ENCODE measurements at places on chromosomes 1 and 21. TPM values are rescaled to one million over a fixed set of nuclear protein-coding genes. Genes with fewer than 3 reads are reported as not detected.

The KRTAP12-2 gene
- not detected for total RNA-seq

GRCh38 chr1:173868266-173869020 lies at the start of gene ZBTB37:
Gene ZBTB37, plus strand, starts transcription at chr1:173868380. Its CDS starts 1,846 bp downstream, at chr1:173870226.
- peak; percentile 32 for DNase-seq

The ANKRD65 gene
- total RNA-seq, result 0.68 TPM

DNA sequence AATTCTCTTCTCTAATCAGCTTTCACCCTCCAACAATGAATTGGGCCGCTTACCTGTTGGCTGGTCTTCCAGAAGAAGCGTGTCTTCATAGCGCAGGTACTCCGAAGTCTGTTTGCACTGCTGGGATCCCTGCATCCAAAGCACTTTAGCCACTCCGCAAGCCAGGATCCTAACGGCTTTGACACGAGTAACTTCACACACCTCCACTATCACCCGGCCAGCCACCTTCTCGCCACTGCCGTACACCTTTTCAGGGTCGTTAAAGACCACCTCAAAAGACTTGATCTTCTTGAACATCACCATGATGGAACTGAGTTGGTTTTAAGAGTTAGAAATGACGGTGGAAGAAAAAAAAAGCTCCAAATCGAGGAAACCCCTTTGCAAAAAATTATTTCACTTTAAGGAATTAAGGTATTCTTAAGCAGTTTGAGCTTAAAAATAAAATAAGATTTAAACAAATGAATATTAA lies 381 bp downstream of the TXNIP start:
- no peak for DNase-seq

The CTSS gene
- total RNA-seq, result 64.7 TPM

DNA sequence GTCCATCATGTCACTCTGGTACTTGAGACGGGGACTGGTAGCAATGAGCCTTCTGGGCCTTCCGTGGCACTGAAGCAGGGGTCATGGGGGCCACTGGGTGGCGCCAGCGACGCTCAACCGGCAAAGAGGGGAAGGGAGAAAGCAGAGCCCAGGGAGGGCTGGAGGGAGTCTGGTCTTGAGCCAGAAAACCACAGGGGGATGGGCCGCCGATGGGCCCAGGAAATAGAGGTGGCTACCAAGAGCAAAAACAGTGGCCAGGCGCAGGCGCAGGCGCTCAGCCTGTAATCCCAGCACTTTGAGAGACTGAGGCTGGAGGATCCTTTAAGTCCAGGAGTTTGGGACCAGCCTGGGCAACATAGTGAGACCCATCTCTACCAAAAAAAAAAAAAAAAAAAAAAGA lies 21.8 kb downstream of the EXOC8 start:
- no peak for DNase-seq

- DNase-seq, result no peak
Measured at GRCh38 chr1:216690603-216691002, 32.6 kb downstream of the ESRRG start.

- DNase-seq, result no peak
Measured at GRCh38 chr1:162902416-162902815, 41.4 kb upstream of the CCDC190 start.

DNA sequence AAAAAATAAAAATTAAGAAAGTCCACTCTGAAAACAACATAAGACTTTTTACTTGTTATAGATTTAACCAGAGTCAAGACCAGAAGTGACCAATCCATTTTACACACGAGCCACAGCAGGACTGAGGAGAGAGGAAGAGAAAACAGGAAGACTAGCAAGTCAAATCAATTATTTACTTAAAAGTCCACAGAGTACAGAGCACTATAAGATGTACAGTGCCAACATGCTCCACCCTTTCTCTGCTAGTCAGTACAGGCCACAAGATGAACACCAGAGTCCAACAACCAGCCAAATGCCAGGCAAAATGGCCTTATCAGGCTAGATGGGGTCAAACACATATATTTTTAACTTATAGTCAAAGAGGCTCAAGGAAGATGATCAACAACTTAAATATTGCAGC lies 19.5 kb downstream of the LUZP1 start:
- DNase-seq, result no peak

The SFN gene
- 1.9 TPM for total RNA-seq

DNA sequence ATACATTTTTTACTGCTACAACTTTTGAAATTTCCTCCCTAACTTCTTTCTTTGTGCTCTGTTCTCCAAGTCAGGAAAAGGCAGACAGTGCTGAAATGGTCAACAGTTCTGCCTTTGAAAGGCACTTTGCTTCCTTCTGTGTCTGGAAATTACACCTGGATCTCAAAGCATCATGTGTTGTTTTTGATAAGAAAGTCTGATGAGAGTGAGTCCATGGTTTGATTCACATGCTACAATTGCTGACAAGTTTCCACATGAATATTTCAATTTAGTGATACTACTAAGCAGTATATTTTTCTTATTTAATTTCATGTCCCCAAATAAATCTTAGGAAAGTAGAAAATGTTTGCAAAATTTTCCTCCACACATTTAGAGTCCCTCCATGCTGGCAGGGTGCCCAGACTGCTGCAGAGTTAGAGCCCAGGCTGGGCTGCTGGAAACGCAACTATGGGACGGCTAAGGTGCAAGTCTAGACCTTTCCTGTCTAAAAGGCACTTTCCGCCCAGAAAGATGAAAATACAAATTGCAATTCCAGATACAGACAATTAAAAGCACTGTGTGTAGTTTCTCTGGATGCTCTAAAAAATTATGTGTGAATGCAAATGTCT lies 96.6 kb upstream of the RUNX1 start:
- DNase-seq, result no peak

- no peak for DNase-seq
Measured at GRCh38 chr1:184356891-184357290, 29.9 kb upstream of the C1orf21 start.

DNA sequence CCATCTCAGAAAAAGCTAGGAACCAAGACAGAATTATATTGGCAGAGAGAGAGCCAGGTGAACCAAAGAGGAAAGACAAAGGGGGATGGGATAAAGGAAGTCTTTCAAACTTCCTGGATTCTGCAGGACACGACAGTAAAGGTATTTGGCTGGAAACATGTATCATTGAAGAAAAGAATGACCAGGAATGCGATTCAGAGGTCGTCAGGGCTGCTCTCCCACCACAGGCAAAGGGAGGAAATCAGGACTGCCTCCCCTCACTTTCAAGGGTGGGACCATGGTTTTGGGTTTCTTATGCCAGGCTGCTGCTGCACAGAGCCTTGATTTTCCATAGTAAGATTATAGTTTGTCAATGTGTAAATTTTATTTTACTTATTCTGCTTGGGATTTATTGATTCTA lies 848.8 kb downstream of the BRINP3 start:
- DNase-seq, result no peak

DNA sequence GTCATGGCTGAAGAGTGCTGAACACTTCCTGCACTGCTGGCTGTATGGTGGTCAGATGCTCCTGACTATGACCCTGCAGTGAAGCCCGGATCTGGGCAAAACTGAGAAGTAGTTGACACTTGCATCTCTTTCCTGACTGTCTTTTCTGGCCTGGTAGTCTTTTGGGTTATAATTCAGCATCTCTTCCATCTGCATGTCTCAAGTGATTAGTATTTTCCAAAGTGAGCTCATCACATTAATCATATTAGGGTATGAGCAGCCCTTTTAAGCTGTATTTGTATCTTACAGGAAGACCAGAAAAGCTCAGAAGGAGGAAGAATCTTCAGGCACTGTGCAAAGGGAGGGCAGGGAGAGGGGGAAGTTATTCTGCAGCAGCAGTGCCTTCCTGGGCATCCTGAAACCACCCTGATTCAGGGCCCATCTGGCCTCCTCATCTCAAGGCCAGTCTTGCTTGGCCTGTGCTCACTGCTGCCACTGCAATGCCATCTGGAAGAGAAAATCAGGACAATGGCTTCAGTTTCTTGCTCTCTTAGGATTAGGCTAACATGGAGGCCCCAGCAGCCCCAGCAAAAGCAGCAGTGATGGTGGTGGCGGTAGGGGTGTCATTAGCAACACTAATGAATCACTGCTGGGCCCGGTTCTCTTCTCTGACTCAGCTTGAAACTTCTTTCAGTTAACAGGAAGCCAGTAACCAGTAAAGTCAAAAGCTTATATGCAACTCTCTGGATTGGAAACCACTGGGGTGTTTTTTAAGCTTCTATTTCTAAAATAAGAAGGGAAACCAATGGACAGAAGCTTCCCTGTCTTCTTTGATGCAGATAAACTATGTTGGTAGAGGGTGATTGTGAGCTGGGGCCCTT lies 63.3 kb upstream of the WDR26 start:
- DNase-seq, result no peak

The ARHGEF10L gene
- total RNA-seq, result 226 TPM

DNA sequence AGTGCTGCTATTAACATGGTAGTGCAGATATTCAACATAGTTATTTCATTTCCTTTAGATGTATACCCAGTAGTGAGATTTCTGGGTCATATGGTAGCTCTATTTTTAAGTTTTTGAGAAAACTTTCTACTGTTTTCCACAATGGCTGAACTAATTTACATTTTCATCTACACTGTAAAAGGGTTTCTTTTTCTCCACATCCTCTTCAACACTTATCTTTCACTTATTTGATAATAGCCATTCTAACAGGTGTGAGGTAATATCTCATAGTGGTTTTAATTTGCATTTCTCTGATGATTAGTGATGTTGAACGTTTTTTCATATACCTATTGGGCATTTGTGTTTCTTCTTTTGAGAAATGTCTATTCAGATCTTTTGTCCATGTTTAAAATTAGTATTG lies 149.8 kb downstream of the PDE4B start:
- DNase-seq, result no peak

Measured in thoracic aorta (tissue), 2 donors.